ENCODE measurements at places on chromosomes 7 and 10.
A peak's percentile ranks its signal among the peaks of the same experiment; 100 is the strongest.

DNA sequence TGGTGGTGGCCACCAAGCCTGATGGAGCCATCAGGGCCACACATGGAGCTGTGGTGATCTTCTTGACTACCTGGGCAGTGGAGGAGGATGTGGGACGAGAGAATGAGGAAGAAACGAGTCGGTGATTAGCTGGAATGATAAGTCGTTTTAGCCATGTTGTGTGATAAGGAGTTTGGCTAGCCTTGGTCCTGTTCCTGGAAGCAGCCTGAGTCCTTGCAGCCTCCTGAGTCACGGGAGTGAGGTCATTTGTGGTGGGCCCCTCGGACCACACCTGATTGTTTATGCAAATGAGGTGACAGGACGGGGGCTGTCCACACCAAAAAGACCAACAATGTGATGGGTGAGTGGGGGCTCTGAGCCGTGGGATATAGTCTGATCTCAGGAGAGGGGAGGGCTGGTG, 554.4 kb downstream of the PTPRN2 start:
- no peak for DNase-seq

DNA sequence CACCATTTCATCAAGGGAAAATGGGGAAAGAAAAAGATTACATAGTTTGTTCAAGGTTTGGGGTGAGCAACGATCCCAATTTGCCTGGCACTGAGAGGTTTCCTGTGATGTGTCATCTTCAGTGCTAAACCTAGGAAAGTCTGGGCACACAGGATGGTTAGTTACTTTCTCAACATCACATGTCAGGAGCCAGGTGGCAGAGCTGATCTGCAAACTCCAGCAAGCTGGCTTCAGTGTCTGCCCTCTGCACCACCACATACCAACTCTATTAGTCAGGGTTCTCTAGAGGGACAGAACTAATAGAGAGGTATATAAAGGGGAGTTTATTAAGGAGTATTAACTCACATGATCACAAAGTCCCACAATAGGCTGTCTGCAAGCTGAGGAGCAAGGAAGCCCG, 11.3 kb downstream of the ADAM12 start:
- peak; percentile 9 for DNase-seq

DNA sequence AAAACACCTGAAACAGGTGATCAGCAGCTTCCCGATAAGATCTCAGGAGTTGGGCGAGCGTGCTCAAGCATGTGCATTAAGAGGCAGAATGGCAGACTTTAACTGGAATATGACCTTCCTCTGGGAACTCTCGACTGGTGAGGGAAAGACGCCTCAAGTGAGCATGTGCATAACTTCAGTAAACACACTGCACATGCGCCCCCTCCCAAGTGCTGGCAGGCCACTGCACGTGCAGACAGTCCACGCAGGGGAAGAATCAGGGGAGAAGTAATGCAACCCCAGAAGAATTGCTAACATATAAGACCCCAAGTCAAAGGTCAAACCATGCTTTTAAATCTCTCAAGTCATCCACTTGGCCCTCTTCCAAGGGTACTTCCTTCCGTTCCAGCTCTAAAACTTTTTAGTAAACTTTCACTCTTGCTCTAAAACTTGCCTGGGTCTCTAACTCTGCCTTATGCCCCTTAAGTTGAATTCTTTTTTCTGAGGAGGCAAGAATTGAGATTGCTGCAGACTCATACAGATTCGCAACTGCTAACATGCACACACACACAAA, 541.0 kb downstream of the TNS3 start:
- no peak for DNase-seq

- no peak for DNase-seq
Measured at GRCh38 chr7:152902054-152902453, 142.5 kb downstream of the ACTR3B start.

- no peak for DNase-seq
Measured at GRCh38 chr10:48504141-48504885, 100.6 kb downstream of the ARHGAP22 start.

DNA sequence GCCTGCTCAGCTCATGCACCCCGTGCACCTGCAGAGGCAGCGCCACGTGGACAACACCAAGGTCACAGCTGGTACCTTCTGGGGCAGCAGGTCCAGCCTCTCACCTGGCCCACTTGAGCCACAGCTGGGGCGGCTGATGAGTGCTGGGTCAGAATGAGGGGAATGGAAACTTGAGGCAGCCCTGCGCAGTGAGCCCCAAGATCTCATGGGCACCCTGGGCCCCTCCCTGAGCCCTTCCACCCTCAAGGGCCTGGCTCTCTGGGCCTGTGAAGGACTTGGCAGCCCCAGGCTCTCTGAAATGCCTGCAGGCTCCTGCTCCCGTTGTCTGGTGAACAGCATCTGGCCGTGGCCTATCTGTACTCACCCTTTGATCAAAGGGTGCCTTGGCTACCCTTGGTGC, 112.7 kb downstream of the TCERG1L start:
- DNase-seq: no peak

DNA sequence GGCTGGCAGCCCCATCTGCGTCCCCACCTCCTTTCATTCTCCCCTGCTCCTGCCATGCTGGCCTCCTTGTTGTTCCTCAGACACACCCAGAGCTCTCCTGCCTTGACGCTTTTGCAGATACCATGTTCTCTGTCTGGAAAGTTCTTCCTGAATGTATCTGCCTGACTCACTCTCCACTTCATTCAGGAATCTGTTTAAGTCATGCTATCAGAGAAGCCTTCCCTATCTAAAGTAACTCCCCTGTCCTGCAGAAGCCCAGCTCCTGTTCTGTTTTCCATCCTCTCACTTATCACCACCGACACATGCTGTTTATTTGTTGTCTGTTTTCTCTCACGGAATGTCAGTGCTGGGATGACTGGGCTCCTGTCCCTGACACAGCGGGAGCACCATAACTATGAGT, 82.0 kb downstream of the AFAP1L2 start:
- no peak for DNase-seq

DNA sequence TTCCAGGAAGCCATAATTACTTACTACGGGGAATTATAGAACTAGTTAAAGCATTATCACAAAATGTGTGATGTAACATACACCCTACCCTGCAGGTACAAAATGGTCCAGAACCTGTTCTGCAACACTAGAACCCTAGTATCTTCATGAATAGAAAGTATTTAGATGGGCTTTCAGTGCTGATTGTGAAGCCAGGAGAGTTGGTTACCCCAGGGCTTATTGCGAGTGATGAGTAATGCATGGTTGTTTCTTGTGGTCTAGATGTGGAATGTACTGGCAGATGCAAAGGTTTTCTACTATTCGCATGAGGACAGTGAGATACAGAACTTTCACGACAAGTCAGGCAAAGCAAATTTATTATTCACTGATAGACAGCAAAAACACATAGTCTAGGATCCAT, 33.6 kb upstream of the AGR3 start:
- DNase-seq: peak; percentile 92

DNA sequence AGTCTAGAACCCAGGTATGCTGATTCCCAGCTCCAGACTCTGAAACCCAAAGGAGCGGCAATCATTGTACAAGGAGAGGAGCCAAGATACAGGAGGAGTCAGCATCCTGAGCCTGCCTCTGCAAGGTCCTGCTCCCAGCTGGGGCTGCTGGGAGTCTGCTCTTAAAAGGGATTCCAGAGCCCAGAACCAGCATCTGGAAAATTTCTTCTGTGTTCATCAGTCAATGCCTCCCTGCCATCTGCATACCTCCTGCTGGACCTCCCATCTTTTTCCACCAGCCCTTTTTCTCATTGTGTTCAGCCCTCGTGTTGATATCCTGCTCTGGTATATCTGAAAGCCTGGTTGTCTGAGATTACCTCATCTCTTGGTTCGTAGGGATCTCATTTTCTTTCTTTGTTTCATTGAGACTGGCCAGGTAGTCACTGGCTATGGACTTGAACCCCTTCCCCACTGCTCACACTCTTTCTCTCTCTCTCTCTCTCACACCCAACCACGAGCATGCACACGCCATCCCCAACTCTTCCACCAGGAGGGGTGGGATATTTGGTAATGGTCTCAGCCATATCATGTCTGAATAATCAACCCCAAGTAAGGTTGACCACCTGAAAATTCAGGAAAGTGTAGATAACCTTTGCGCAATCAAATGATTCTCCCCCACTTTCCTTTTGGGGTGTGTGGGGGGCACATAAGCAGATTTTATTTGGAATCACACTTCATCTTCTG, 608.8 kb downstream of the LRMDA start:
- DNase-seq: no peak

DNA sequence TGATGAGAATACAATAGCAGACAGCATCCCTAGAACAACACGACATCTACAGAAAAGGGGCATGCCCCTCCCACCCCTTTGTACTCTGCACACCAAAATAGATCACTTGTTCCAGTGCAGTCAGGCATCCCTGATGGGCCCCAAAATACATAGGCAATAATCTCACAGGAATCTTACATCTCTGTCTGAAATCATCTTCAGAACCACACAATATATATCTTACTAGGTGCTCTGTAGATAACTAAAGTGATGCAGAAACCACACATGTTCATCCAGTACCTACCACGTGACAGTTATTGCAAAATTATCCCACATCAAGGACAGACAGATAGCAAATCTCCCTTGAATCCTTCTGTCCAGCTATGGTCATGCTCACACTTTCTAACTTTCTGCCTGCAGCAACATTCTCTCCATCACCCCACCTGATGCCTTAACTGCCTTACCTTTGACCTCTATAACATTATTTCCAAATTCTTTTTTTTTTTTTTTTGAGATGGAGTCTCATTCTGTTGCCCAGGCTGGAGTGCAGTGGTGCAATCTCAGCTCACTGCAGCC, 30.7 kb downstream of the ST8SIA6 start:
- no peak for DNase-seq

DNA sequence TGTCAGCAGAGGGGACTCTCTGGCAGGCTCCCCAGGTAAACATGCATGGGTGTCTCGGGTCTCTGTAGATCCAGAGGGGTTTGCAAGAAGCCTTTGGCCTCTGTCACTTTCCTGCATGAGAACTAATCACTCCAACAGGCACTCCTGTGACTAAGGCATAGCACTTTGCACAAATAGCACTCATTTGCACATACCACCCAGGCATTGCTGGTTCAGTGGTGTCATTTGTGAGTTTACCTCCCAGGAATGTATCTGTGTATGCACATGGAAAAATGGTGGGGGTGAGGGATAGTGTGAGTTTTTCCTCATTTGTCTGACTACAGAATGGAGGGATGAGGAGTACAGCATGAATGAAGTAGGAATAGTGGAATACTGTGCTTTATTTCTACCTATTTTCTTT, 39.5 kb downstream of the CNNM1 start:
- DNase-seq: no peak

GRCh38 chr10:50552308-50552707, 71.4 kb downstream of the SGMS1 start:
- DNase-seq: no peak

DNA sequence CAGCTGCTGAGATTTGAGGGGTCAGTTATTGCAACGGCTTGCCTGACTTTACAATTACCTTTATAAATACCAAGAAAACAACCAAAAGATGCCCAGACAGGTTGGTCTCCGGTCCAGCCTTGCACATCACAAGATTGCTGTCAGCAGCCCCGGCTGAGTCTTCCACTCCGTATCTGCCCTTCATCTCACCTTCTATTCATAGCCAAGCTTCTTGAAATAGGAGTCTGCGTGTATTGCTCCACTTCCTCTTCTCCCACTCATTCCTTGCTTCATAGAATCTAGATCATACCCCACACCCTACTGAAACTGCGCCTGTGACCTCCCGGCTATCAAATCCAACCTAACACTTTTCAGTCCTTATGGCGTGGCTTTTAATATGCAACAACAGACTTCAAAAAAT, 31.1 kb upstream of the USP6NL start:
- DNase-seq: no peak

- peak; percentile 53 for DNase-seq
Measured at GRCh38 chr7:36605261-36606051, 118.8 kb downstream of the AOAH start.

GRCh38 chr10:13686331-13686752, 99.6 kb downstream of the PRPF18 start:
- DNase-seq: no peak

Data from keratinocyte (primary cell).